ENCODE measurements at places on chromosomes 7 and 10.

DNA sequence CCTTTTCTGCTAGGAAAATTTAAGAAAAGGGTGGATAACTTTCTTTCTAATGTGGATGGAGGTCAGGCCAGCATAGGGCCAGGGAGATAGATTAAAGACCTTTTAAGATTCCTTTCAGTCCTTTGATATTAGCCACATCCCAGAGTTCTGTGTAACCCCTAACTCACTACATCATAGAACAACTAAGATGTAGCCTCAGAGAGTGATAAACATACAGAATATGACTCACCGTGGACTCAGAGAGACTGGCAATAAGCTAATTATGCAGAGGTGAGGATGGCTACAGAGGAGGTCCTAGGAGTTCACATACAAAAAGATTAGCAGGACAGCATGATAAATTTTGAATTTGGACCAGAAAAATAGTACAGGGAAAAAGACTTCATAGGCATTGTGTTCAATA is 141.0 kb downstream of the AOAH start:
- no peak for DNase-seq

GRCh38 chr10:132423966-132424861 is 27.2 kb downstream of the PWWP2B start:
- DNase-seq: no peak

DNA sequence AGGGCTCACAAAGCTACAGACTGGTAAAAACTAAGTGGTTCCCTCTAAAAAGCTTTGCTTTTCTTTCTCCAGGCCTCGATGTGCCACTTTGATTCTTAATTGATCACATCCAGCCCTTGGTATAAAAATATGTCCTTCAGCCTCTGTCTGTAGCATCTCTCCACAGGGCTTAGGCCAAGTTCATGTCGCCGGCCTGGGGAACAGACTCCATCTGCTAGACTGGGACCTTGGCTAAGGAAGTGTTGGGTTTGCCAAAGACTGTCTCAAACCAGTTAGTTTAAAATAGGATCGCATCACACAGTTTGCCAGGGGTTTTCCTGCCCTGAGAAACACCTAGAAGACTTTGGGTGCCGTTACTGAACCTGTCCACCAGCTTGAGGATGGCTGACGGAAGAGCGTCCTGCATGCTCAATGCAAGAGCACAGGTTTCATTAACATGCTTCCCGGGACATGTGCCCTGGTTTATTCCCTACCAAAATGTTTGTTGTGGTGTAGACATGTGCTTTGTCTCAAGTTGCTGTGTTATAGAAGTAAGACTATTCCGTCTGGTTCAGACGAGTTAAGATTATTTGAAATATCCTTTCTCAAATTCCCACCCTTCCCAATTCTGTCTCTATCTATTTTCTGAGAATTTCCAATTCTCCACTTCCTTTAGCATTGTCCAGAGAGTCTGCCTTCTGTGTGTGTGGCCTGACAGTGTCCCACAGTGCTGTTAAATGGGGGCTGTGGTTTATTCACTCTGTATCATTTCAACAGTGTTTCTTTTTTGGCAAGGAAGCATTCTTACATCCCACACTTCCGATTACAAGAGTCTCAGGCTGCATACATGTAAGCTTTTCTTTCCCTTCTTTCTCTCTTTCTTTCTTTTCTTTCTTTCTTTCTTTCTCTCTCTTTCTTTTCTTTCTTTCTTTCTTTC is 334.7 kb downstream of the INHBA start:
- no peak for DNase-seq

- DNase-seq: no peak
These were observed 37.8 kb upstream of the RAPGEF5 start for GRCh38 chr7:22394739-22395138.

DNA sequence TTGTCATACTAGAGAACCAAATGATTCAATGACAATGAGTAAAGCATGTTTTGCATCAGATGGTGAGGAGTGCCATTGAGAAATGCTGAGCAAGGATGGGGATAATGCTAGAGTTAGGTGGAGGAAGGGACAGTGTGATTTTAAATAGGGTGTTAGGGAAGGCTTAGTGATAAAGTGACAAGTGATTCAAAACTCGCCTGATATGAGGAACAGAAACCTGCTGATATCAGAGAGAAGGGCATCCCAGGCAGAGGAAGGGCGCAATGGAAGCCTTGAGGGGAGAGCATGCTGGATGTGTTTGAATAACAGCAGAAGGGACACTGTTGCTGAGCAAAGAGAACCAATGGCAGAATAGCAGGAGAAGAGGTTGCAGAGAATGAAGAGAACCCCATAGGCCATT is 196.2 kb downstream of the NRG3 start:
- no peak for DNase-seq

DNA sequence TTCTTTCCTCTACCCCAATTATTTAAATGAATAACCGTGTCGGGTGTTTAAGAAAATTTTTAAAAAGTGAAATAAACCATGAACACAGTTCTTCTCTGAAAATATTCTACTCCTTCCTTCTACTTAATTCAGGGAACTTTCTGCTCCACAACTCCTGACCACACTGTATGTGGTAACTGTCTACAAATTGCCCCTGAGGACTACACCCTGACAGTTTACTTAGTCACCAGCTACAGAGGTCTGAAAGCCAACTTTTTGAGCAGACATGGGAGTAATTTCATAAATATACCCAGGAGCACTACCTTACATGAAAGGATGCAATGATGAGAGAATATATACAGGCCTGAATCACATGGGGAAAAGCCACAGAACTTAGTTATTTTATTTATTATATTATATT is 523.2 kb upstream of the SORCS1 start:
- no peak for DNase-seq

GRCh38 chr10:55793024-55793423 is 568.0 kb downstream of the ZWINT start:
- peak; percentile 5 for DNase-seq

DNA sequence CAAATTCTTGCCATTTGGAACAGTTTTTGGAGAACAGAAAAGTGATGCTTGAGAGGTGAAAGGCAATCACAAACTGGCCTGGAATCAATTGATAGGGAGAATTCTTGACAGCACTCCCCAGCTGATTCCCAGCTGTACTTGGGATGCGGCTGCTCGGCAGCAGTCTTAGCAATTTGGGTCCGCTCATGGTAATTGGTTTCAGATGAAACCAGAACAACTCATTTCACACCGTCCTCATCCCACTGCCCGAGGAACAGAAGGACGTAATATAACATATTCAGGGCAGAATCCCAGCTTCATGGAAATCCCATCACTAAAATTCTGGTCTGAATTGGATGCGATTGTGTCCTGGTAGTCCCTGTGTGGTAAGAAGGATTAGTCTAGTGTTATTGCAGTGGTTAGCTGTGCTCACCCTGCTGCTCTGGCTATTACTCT is 223.3 kb upstream of the FERD3L start:
- no peak for DNase-seq

- DNase-seq: no peak
These were observed 24.9 kb downstream of the SAMD8 start for GRCh38 chr10:75136346-75136745.

GRCh38 chr7:47557694-47558670 is 23.9 kb downstream of the TNS3 start:
- peak; percentile 92 for DNase-seq

GRCh38 chr10:69929575-69929974 is 123.1 kb upstream of the MACROH2A2 start:
- DNase-seq: no peak

- peak; percentile 72 for DNase-seq
These were observed 31.9 kb downstream of the SH2B2 start for GRCh38 chr7:102318482-102318971.

DNA sequence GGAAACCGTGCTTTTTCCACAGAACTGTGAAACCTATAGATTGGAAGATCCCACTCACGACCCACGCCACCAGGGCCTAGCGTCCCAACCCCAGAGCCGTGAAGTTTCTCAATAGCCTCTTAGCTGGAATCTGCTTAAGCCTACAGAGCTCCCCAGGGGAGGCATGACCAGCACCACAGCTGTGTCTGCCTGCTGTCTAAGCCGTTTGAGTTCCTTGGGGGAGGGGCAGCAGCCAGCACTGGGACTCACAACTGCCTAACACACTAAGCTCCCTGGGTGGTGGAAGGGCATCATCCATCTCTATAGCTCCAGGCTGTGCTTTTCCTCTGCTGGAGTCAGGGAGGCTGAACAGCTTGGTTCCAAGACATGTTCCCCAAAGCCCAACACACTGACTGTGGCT is 26.0 kb upstream of the TMEM140 start:
- no peak for DNase-seq

DNA sequence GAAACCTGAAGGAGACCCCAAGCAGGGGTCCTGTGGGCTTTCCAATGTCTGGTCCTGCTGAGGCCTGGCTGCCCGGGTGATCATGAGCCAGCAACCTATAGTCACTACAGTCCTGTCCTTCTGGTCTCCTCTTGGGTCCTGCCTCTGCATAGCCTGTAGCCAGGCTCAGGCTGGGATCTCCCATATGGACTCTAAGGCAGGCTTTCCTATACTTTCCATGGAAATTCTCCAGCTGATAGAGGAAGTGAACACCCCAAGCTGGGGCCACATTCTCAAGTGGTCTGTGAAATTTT is 26.4 kb downstream of the ANXA8 start:
- DNase-seq: no peak

DNA sequence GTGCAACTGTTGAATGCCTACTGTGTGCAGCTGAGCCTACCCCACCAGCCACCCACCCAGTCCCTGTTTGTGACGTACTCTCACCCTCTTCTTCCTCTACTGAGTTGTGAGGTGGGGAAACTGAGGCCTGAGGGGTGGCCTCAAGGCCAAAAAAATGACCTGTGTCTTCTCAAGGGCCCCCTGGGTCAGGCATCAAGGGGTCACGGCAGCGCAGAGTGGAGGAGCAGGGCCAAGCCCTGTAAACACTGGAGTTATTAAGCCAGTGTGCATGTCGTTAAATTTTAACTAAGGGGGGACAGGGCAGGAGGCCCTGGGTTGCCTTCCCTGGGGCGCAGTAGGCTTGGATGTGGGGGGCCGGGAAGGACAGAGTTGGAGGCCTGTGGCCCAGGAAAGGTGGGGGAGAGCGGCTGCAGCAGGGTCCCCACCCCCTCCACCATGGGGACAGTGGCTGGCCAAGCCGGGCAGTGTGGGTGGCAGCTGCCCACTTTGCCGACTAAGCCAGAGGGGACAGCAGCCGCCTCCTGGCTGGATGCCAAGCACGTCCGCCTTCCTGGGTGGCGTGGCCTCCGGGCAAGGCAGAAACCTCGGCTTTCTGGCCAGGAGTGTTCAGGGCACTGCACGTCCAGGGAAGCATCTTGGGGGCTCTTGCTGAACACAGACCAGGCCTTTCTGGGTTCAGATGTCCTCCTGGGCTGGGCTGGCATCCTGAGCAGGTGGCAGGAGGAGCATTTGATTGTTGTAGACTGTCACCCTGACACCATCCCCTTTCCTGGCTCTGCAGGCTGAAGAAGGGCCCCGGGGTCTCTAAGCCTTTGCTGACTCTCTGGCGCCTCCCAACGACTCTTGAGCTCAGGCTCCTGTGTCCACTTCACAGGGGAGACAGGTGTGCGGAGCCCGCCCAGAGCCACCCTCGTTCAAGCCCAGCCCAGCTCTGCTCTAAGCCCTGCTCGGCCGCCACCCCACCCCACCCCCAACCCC is 1.9 kb downstream of the SLC29A4 start:
- no peak for DNase-seq

Measured in RWPE1 (cell line).